ENCODE measurements at places on chromosomes 3 and 15.

DNA sequence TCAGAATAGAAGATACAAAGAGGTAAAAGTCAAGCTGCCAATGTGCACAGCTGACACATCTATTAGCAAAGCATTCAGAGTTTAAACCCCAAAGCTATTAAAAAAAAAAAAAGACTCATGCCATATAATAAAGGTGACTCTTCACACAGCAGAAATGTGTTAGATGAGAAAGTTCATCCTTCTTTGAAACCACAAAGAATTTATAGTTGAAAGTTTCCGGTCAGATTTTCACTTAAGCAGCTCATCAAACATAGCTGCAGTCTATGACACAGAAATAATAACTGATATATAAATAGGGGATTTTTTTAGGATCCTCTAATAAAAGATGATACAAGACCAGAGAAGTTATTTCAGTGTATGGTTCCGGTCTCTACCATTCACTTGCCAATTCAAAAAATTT lies 76.6 kb downstream of the WWTR1 start:
- DNase-seq = no peak

DNA sequence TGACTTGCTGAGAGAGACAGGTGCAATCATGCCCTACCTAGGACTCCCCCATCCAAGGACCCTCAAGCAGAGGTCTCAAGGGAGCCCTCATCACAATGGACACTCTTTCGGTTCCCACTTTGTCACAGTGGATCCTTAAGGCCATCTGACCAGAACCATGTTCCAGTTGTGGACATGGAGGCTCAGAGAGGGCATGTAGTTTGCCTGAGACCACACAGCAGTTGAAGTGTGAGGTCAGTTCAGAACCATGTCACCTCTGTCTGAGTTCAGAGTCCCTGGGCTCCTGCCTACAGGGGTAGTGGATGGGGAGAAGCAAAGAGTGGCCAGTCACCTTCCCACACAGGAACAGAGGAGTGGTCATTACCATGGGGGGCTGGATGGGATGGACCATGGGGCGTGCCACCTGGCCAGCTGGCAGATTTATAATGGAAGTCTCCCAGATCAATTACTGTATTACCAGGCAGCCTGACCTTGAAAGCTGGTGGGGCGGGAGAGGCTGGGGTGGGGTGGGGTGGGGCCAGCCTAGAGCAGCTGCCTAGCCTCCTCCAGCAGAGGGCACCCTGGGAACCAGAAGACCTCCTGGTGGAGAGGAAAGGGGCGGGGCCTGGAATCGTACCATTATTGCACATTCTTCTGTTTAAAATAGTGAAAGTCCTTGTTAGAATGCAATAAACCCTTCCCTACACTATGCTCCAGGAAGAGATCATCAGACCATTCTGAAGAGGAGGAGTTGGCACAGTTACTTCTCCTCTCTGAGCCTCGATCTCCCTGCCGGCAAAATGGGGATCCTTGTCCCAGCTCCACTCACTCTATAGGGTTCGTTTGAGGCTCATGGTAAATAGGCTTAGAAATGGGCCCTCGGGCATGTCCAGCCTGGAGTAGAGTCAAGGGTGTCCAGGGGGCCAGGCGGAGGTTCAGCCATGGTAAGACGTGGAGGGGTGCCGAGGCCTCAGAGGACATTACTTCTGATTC lies 26.9 kb upstream of the LINGO1 start:
- DNase-seq = no peak

DNA sequence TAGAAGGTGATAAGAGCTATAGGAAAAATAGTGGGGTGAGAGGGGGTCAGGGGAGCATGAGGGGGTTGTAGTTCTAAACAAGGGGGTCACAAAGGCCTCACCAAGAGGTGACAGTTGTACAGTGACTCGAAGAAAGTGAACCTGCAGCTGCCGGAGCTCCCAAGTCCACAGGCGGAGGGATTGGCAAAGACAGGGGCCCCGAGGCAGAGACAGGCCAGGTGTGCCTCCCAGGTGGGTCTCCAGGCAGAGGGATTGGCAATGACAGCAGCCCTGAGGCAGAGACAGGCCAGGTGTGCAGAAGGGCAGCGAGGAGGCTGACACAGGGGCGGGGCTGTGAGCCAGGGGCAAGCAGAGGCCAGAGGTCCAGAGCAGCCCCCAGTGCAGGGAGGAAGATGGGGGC lies 63.7 kb downstream of the DNAJB8 start:
- no peak for DNase-seq

DNA sequence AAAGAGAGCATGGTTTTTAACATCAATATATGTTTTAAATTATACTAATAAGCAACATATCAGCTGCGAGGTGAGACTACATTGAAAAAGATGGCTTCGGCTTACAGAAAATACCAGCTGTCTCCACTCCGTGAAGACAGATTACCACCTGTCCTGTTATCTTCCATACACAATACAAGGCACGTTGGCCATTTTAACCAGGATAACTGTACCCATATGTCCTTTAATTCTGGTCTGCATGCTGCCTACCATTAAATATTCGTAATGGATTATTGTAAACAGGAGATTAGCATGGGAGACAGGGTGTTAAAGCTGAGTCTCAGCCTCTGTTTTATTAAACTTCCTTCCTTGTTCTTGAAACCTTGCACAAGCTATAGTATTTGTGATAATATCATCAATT lies 855.5 kb downstream of the ROBO1 start:
- DNase-seq = no peak

DNA sequence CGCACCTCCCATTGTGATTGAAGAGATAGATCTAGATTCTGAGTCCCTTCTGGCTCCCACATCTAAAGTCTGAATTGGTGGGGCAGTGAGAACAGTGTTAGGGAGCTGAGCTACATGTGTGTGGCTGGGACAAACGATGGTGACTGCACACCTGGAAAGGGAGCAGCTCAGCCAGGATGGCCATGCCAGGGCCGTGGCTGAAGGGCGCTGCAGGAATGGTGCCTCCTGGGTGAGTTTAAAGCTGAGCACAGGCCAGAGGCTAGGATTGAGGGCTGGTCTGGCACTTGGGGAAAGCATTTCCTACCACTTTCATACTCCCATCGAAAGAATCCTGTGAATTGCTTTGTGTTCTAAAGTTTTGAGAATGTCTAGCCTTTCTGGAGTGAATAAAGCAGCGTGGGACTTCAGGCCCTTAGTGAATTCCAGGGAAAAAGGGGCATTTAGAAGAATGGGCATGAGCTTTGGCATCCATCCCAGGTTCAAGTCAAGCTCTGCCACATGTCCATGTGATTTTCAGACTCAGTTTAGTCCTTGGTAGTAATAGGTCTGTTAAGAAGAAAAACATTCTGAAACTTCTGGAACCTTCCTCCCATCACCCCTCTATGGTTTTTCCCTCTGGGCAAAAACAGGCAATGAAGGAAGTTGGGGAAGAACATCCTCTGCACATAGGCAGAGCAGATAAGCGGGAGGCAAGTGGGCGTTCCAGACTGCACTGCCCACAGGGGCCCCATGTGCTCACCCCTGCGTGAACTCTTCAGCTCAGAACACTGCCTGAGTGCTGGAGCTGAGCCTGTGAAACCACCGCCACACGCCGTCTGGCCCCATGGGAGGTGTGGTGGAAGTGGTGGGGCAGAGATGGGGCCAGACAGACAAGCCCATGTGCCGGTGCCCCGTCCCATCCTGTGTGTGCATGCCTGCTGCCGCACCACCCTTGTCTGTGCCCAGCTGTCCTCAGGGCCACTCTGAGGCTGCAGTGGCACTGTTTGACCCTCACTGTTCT lies 12.9 kb upstream of the CPNE9 start:
- DNase-seq = no peak

DNA sequence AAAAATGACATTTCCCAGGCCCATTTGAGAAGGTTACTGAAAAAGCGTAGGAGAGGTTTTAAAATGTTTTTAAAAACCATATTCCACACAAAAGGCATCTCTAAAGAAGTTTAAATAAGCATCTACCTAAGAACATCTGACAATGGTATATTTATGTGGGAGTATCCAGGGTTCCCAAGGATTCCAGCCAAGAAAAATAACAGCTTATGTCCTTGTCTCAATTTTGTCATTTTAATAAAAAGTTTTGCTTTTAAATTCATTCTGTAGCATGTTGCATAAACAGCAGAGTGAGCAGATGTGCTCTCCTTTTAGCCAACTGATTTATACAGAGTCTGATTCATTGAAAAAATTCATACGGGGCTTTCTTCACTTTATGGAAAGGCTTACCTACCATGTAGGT lies 129.9 kb downstream of the LRRC3B start:
- DNase-seq = no peak

GRCh38 chr3:149114458-149114857 lies 15.0 kb upstream of the HPS3 start:
- DNase-seq = no peak

DNA sequence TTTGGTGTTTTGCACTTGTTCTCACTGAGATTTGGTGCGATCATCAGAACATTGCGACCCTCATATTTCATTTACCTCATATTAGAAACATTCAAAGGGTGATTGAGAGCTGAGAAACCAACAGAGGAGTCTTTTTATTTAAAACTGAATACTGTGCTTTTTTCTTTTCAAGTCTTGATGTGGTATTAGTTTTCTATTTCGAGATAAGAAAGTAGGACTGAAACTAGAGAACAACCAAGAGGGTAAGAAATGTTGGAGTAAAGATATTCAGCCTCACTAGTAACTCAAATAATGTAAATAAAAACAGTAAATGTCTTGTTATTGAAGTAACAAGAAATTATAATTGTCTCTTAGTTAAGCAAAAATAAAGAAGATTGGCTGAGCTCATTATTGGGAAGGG lies 26.5 kb downstream of the EFHB start:
- no peak for DNase-seq

GRCh38 chr3:42262525-42262924 lies 3.5 kb downstream of the CCK start:
- no peak for DNase-seq

DNA sequence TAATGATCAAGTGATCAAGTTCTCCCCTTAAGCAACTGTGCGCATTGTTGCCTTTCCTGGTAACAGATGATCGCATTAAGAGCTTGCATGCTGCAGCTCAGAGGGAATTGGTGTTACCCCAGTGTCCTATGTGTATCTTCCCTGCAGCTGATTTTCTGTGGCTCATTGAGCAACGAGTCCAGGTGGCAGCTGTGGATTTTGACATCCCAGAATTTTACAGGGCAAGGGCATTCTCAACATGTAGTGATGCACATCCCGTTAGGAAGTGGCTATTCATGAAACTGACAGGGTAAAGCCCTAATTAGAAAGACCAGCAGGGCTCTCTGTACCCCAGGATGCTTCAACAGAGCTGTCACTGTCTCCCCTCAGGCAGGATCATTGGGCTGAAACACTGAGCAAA lies 232.8 kb downstream of the AGBL1 start:
- DNase-seq = no peak

DNA sequence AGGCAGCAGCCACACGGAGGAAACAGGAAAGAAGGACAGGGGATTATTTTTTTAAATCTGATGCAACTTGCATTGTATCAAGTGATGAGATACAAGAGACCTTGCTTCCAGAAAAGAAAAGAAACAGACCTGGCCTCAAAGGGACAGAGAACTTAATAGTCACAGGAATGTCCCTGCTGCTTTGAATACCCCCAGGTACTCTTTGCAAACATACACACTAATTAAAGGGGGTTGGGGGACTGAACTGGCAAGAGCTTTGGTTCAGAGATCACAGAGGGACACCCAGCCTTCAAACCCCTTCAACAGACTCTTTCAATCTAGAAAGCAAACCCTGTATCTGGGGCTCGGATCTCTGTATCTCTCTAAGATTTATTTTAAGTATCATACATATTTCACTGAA lies 18.0 kb downstream of the TNIK start:
- no peak for DNase-seq
